ENCODE measurements at places on chromosomes 13 and 19.
A peak's percentile ranks its signal among the peaks of the same experiment; 100 is the strongest.

- no peak for DNase-seq
These were observed 175.5 kb upstream of the SERP2 start for GRCh38 chr13:44197791-44198770.

DNA sequence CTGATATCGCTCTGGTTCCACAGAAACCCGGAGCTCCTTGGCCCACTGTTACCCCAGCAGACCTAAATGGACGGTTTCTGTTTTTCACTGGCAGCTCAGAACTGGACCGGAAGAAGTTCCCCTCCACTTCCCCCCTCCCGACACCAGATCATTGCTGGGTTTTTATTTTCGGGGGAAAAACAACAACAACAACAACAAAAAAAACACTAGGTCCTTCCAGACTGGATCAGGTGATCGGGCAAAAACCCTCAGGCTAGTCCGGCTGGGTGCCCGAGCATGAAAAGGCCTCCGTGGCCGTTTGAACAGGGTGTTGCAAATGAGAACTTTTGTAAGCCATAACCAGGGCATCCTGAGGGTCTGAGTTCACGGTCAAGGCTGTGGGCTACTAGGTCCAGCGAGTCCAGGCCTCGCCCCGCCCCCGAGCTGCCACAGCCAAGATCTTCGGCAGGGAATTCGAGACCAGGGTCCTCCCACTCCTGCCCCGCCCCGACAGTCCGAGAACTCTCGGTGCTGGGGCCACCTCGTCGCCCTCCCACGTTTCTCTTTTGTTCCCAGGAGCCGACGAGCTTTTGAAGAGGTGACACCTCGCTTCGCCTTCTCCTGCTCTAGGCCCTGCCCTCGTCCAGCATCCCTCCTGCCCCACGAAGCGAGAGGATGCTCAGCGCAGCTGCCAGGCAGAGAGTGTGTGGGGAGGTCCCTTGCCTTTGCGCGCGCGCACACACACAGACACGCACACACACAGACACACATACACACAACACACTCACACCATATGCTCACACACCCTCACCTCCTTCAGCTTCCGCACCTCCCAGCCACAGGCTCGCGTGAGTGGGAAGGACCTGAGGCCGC lies 8.8 kb downstream of the ZIC2 start:
- peak; percentile 75 for DNase-seq

DNA sequence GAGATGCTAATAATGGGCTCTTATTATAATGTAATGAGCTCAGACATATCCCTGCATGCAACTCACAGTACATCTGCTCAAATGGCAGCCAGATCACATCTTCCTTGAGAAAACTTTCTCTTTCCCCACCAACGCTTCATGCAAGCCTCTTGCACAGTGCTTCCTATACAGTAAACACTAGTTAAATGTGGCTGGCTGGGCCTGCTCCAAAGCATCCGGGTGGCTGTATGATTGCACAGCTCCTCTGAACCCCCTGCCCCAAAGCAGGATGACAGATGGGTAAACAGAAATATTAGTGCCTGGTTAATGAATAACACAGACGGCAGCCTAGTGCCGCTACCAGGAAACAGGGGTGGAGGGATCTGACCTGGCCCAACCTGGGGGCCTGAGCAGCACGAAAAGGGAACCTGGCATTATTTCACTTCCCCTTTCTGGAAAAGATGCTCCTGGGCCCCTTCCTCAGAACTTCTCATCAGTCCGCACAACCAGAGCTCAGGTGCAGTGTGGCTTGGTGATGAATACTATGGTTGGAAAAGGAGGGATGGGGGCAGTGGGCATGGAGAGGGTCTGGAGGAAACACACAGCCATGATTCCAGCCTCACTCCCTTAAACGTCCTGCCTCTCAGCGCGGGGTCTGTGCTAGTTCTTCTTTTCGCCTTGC lies 10.8 kb downstream of the FFAR2 start:
- no peak for DNase-seq

GRCh38 chr19:31575846-31576335 lies 226.7 kb upstream of the TSHZ3 start:
- no peak for DNase-seq

DNA sequence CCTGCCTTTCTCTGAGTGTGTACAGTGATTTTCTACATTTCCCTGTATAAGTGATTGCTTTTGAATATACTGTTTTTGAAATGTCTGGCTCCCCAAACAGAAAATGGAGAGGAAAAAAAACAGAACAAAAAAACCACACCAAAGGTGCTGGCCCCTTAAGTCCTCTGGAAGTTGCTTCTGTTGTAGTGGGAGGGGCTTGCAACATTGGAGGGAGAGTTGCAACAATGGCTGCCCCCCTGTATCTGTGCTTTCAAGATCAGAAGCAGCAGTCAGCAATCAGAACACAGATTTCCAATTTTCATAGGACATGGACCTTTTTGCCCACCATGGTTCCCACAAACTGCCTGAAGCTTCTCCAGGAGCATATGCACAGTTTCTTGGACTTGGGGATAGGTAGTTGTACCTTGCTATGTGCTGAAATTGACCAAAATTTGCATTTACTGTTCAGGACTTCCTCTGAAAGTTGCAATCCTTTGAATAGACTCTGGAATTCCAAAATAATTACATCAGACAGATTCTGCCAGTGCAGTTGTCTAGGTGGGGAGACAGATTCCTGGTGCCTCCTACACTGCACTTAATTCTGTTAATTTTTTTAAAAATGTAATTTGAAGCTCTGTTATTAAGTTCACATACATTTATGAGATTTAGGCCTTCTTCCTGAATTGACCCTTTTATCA lies 13.8 kb downstream of the BIVM start:
- no peak for DNase-seq

GRCh38 chr19:41626278-41626677 lies 596 bp downstream of the CEACAM4 start:
- DNase-seq: no peak

DNA sequence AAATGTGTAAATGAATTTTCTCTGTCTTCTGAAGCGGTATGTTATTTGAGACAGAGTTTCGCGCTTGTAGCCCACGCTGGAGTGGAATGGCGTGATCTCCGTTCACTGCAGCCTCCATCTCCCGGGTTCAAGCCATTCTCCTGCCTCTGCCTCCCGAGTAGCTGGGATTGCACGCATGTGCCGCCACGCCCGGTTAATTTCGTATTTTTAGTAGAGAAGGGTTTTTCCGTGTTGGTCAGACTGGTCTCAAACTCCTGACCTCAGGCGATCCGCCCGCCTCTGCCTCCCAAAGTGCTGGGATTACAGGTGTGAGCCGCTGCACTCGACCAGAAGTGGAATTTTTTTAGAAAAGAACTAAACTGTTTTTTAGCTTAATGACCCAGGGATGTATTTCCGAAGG lies 3.4 kb upstream of the ZNF808 start:
- DNase-seq: no peak

GRCh38 chr13:96141032-96141431 lies 51.1 kb downstream of the HS6ST3 start:
- DNase-seq: no peak

DNA sequence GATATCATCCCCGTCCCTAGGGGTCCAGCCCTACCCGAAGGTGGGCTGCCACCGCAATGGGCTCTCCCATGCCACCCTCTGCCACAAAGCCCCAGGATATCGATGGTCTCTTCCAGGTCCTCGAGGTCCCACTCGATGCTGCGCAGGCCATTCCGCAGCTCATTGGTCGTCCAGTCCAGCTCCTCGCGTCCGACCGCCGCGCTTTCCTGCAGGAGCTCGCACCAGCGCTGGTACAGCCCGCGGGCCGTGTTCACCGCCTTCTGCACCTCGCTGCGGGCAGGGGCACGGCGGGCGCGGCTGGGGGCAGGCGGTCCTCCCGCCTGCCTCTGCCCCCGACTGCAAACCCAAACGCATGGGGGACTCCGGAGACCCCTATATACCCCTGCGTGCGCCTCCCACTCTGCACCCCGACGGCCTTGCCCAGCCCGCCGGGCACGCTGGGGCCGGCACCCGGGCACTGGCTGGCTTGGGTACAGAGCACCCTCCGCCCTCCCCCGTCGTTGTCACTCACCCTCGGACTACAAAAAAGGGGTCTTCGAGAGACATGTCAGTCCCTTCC lies 468 bp downstream of the STX10 start:
- DNase-seq: no peak
